ENCODE measurements at places on chromosomes 2 and 18. TPM values are rescaled to one million over a fixed set of nuclear protein-coding genes. Genes with fewer than 3 reads are reported as not detected.

SLC14A1 gene
- 4.0 TPM for total RNA-seq

- no peak for DNase-seq
Observed at GRCh38 chr2:46229134-46230063, 67.8 kb upstream of the EPAS1 start.

RAB6D gene
- total RNA-seq: not detected

- DNase-seq: no peak
Observed at GRCh38 chr2:230738924-230739323, 26.3 kb downstream of the CAB39 start.

- no peak for DNase-seq
Observed at GRCh38 chr18:23738151-23738550, 48.9 kb downstream of the LAMA3 start.

SCN7A gene
- total RNA-seq: 71.0 TPM

SCYGR4 gene
- not detected for total RNA-seq

GRCh38 chr18:69035756-69036155 lies 237.9 kb downstream of the CCDC102B start:
- no peak for DNase-seq

GRCh38 chr2:66390811-66391210 lies 44.1 kb upstream of the MEIS1 start:
- no peak for DNase-seq

GRCh38 chr18:38023871-38024270 lies 458.3 kb upstream of the CELF4 start:
- DNase-seq: no peak

DNA sequence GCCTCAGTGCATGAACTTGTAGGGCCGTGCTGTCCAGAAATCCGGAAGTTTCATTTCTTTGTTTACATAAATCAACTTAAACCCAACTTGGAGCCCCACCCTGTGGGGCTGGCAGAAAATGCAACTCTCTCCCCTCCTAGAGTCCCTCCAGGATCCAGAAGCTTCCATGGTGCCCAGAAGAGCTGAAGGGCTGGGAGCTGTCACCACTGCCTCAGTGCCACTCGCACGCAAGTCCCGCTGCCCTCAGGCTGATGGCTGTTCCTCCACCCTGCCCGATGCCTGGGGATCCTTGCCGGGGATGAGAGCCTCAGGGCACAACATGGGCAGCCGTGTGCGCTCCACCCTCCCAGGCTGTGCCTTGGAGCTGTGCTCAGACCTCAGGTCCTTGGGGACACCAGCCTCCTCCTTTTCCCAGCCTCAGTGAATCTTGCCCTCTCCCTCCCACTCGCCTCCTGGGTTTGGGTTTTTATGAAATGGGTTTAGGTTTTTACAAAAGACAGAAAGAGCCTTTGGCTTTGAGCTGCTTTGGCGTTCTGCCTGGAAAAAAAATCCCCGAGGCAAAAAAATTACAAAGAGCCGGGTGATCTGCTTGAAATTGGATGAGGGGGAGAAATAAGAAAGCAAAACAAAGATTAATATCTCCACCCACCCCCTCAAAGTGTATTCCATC lies 155.2 kb downstream of the TWIST2 start:
- peak; percentile 91 for DNase-seq

ZC3H6 gene
- 10.8 TPM for total RNA-seq

- DNase-seq: no peak
Observed at GRCh38 chr2:186429104-186429503, 57.0 kb upstream of the ZC3H15 start.

DNA sequence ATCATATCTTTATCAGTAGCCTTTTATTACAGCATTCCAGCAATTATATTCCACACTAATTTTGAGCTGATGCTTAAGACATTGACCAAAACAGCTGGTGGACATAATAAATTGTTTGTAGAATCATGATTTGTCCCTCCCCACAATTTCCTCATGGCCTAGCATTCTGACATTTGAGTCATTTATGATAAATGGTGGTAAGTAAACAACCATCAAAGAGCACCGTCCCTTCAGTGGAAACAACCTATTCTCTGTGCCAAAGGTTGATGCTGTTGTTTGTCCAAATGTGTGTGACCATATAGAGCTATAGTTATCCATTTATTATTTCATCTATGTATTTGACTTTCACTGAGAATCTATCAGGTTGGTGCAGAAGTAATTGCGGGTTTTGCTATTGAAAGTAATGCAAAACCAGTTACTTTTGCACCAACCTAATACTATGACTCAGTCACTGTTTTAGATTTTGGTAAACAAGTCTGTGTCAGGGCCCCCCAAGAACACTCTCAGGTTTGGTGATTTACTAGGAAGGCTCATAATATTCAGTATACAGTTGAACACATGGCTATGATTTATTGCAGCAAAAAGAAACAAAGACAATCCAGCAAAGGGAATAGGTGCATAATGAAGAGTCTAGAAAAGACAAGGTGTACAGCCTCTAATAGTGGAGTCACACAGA lies 608.7 kb upstream of the REG3G start:
- no peak for DNase-seq

SPC25 gene
- total RNA-seq: 3.4 TPM

MPP4 gene
- 0.51 TPM for total RNA-seq

RNF152 gene
- 75.6 TPM for total RNA-seq

- DNase-seq: peak; percentile 92
Observed at GRCh38 chr2:29011418-29012060, 30.4 kb downstream of the TOGARAM2 start.

GCG gene
- not detected for total RNA-seq

- DNase-seq: peak; percentile 51
Observed at GRCh38 chr18:37578886-37579513, 13.4 kb upstream of the CELF4 start.

SP110 gene
- 15.2 TPM for total RNA-seq

DNA sequence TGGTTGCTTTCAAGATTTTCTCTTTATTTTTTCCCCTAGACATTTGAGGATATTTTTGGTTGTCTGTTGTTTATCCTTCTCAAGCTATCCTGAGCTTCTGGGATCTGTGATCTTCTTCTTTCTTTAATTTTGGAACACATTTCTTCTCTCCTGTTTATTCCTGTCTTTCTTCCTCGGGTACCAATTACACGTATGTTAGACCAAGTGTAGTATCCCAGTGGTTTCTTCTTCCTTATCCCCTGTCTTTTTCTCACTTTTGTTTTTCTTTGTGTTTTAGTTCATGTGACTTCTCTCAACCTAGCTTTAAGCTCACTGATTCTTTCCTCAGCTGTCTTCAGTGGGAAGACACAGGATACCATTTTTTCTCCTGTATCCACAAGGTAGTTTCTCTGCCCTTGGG lies 120.0 kb downstream of the GALR1 start:
- no peak for DNase-seq

- no peak for DNase-seq
Observed at GRCh38 chr2:84959566-84960506, 11.1 kb upstream of the KCMF1 start.

- DNase-seq: no peak
Observed at GRCh38 chr18:32878436-32878835, 105.6 kb upstream of the KLHL14 start.

DNA sequence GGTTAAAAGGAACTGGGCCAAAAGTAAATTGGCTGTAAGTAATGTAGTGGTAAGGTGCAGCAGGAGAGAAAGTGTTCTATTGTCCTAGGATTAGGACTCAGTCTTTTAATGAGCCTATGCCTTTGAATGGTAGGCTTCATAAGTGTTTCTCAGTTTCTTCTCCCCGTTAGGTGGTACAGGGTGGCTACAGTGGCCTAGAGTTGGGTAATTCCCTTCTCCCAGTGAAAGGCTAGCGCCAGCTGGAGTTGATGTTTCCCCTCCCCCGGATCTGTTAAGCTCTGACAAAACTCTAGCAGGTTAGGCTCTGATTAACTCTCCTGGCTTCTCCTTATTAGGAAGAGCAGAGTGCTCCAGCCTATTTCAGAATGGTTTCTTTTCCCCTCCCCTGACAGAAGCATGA lies 127.7 kb downstream of the DNAH6 start:
- DNase-seq: no peak

GREB1L gene
- 6.8 TPM for total RNA-seq

GRCh38 chr2:9206991-9207640 lies 504 bp downstream of the ASAP2 start:
- DNase-seq: peak; percentile 38

DNA sequence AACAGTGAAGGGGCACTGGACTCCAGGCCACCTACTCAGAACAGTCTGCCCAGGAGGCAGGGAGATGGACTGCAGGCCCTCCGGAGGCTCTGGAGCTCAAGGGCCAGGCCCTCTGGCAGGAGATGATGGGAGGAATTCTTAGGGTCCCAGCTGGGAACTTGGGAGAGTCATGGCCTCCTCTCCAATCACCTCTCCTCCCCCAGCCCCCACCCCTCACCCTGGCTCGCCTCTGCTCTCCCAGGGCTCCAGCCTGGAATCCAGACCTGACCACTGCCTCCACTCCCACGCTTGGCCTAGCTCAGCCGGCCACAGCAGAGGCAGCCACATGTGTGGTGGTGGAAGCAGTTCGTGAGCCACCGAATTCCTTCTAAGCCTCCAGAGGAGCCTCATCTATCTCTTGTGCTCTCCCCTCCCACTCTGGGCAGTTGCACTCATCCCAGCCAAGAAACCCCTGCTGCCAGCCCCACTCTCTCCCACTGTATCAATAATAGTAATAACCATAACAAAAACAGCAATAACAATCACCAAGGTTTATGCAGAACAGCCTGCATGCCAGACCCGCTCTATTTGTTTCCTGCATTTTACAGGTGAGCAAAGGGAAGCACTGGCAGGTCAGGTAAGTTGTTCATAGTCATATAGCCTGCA lies 67.4 kb downstream of the TNS1 start:
- DNase-seq: no peak

DNA sequence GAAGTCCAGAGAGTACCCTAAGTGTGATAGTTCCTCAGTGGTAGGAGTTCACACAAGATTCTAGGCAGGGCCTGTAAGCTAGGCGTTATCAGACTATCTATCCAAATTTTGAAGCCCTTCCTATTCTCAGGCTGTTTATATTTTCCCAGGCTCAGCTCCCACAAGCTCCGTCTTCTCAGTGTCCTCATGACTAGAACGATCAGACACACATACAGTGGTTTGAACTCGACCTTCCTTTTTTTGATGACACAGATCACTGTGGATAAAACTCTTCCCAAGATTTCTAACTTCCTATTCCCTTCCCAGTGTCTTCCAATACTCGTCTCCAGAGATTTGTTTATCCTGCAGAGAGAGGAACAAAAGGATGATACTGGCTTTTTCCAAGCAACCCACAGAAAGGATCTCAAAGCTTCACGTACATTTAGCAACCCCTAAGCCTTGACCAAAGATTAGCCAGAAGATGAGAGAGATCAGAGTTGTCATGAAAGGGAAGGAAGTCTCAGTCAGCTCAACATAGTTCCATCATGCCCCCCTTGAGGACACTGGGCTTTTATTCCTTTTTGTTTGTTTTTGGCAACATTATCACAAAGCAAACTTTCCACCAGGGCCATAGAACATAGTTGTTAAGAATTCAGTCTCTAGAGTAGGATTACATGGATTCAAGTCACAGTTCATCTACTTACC lies 42.3 kb upstream of the DOK6 start:
- DNase-seq: no peak

CD8B2 gene
- total RNA-seq: not detected

E2F6 gene
- total RNA-seq: 25.8 TPM

DNA sequence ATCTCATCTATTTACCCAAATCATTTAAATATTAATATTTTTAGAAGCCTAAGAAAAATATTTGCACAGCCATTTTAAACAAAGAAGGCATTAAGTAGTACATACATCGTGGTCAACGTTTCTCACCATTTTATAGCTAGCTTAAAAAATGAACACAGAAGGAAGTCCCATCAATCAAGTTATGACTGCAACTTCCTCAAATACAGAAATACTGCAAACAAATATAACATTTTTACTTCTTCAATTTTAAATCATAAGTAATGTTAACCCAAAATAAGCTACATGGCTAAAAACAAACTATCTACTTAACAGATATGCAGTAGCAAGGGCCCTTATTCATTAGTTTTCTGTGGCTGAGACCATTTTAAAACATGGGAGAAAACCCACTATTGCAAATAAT lies 30.6 kb downstream of the ITSN2 start:
- DNase-seq: no peak

- DNase-seq: no peak
Observed at GRCh38 chr2:239241431-239241960, 159.3 kb downstream of the HDAC4 start.

ADD2 gene
- 2.8 TPM for total RNA-seq

DNA sequence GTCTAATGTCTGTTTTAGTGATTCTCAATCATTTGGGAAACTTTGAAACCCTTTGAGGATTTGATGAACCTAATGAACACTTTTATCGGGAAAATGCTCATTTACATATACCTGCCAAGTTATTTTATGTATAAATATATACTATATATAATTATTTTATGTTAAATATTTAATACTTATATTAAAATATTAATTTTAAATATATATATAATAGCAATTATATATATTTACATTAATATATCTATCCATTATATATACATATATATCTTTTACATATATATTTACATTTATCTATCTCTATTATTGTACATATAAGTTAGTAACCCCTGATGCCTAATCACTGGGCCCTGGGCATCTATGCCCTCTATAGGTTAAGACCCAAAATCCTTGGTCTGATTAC lies 763.3 kb upstream of the FSHR start:
- DNase-seq: no peak

DNA sequence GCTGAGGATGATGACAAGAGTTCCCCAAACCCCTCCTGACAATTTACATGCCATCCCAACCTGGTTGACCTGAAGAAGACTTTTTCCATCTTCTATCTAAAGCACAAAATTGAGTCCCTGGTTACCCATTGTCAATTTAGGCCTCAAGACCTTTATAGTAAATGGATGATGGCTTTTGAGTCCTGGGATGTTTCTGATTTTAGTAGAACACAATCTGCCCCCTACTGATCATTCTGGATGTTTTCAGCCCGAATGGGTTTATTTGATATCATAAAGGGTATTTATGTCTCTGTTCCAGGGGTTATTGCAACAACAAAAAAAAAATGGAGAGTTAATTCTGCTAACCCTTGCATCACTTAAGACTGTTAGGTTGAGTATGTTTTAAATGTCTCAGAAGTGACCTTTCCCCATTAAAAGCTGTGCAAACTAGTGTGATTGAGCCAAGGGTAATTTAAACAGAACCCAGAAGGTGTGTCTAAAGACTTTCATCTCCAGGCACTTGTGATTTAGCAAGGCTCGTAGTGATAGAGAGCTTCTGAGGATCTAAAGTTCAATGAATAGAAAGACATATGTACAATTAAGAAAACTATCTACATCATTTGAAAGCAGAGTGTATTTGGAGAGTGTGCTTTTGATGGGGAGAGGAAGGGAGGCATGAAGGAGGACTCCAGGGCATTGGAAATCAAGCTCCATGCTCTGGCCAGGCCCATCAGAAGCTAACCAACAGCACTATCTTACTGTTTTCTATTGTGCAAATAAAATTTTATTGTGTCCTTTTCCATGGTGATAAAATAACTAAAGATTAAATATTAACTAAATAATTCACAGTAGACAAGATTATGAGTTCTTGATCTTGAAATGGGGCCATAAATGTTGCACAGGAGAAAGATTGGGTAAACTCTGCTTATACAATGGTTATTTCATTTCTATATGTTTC lies 96.6 kb upstream of the NOSTRIN start:
- DNase-seq: no peak

GRCh38 chr2:135451966-135452365 lies 79.1 kb downstream of the ZRANB3 start:
- DNase-seq: no peak

CPLX4 gene
- total RNA-seq: not detected

Data from tongue (tissue), 3 donors.